ENCODE measurements at places on chromosomes 3 and 15.

DNA sequence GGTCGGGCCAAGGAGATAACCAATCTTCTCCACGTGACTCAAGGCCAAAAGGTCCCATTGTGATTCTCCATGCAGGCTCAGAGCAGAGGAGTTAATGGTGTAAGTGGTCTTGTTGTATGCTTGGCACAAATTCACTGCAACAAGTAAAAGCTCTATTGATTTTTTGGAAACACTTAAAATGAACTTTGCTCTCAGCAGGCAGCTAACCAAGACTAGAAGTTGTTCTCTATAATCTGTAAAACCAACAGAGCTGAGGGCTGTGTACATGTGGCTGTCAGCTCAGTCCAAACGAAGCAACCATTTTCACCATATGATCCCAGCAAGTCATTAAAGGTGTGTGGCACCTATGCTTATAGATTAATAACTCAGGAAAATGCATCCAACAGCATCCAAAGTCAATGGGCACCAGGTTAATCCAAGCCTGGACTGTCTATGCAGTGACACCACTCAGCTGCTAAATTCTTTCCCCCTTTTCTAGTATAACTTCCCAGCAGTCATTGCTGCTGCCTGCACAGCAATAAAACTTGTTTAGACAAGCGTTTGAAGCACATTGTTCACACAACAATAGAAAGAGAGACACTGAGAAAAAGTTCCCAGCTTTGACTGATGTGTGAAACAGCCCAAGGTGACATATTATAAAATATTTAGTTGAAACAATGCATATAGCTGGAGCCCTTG, 603.8 kb upstream of the ADAMTS9 start:
- DNase-seq = no peak

DNA sequence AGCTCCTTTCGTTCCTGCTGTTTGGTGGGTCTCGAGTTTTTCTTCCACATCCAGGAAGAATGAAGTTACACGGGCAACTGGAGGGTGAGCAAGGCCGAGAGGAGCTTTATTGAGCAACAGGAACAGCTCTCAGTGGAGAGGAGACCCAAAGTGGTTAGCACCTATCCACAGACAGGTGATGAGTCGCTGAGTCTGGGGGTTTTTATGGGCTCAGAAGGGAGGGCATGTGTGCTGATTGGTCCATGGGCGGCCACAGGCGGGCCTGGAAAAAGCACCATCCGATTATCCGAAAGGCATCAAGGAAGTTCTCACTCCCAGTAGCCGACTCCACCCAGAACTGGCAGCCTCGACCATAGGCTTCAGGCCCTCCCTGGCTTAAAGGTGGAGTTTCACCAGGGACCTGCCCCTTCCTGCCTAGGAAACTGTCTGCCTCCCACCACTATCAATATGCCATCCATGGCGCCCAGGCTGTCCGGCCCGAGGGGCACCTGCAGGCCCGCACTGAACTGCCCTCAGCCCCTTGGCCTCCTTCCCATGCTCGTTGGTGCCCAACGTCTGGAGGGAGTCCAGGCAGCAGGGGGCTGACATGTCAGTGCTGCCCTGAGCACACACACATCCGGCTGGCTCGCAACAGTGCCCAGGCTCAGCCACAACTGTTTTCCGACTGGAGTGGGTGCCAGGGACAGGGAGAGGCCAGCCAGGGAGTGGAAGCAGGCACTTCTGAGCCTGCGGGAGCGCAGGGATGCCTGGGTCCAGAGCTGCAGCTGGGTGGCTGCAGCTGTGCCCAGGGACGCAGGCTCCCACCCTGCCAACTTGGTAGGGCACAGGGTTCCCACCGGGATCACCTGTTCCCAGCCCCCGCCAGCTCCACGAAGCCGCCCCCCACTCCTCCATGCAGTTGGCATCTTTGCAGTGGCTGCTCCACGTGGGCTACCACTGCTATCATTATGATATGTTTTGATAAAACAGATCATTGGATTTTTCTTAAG, 170.2 kb downstream of the FNDC3B start:
- DNase-seq = no peak

- no peak for DNase-seq
Observed at GRCh38 chr3:83670416-83670815, 1288.4 kb upstream of the CADM2 start.

DNA sequence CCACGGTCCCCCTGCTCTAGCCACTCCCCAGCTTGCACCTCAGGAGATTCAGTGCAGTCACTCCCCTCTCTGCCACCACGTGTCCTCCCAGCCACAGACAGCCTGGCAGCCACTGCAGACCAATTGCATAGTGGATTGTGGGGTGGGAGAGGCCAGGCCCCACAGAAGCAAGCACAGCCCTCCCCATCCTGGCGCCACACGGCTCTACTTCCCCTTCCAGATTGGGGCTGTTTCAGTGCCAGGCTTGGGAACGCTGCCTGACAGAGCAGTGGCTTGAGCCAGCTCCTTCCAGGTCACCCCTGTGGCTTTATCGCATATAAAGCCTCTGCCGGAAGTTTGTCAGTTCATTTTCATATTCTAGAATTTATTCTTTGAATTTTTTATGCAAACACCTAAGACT, 90.7 kb downstream of the TMEM266 start:
- no peak for DNase-seq

DNA sequence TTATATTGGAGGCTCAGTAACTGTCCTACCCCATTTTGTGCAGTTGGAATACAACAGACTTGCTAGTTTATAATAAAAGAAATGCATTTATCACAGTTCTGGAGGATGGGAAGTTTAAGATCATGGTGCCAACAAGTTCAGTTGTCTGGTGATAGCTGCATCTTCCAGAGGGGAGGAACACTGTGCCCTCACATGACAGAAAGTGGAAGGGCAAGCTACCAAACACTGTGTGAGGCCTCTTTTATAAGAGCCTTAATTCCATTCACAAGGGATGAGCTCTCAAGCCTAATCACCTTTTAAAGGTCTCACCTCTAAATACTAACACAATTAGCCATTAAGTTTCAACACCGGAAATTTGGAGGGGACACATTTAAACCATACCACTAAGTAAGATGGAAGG, 1073.9 kb downstream of the PLOD2 start:
- no peak for DNase-seq

GRCh38 chr3:57036952-57037351, 23.5 kb upstream of the SPATA12 start:
- no peak for DNase-seq

DNA sequence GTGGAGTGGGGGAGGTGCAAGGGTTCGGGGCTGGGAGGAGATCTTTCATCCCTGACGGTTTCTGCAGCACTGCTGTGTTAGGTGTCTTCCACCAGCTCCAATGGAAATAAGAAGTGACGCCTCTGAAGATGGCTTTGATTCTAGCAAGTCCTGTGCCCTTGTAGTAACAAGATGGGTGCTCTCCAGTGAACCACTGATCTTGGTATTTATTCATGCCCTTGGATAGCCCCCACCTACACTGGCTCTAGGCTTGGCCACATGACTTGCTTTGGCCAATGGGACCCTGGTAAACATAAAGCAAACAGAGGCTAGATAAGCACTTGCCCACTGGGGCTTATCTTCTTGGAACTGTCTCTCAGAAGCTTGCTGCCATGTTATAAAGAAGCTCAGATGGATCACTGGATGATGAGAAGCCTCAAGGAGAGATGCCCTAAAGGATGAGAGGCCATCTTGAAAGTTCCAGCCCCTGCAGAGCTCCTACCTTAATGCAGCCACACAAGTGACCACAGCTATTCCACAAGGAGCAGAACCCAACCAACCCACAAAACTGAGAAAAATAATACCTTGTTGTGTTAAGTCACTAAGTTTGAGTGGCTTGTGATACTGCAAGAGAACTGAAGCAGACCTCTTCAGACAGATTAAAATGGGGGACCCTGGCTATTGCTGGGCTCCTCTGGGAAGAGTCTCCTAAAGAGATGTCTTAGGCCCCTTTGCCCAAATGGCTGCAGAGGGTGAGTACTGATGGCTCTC, 137.9 kb downstream of the PDCD6IP start:
- DNase-seq = no peak

- DNase-seq = no peak
Observed at GRCh38 chr15:40443846-40444245, 3.1 kb downstream of the BAHD1 start.

- no peak for DNase-seq
Observed at GRCh38 chr3:11244121-11244677, 28.0 kb upstream of the ATG7 start.

GRCh38 chr15:48717458-48717857, 71.9 kb upstream of the FBN1 start:
- DNase-seq = no peak

DNA sequence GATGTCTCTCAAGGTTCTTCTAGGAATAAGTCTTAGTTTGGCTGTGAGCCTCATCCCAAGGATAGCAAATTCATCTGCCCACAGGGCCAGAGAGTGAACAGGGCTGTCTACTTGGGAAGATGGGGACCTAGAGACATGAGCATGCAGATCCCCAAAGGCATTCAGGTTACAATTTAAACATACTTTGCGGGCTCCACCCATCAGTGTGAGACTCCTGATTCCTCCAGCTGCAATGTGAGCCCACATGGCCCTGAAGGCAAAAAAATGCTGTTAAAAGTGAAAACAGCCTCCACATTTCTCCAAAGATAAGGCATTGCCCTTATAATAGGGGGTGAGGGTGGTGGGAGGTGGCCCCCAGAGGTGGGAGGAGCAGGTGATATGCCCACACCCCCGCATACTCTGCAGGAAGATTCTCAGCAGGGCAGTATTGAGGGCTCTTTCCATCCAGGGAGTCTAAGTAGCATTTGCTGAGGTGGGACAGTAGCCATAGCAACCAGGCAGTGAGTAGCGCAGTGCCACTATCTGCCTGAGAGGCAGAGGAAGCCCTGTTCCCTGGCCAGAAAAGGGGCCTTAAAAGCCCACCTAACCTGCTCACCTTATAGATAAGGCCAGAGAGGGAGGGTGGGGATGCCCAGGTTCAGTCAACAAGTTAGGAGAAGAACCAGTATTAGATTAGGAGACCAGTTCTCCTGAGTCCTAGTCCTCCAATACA, 31.2 kb downstream of the TGM4 start:
- no peak for DNase-seq

GRCh38 chr15:79197285-79197684, 85.2 kb upstream of the ANKRD34C start:
- no peak for DNase-seq

GRCh38 chr15:38638811-38639210, 74.2 kb upstream of the RASGRP1 start:
- no peak for DNase-seq

DNA sequence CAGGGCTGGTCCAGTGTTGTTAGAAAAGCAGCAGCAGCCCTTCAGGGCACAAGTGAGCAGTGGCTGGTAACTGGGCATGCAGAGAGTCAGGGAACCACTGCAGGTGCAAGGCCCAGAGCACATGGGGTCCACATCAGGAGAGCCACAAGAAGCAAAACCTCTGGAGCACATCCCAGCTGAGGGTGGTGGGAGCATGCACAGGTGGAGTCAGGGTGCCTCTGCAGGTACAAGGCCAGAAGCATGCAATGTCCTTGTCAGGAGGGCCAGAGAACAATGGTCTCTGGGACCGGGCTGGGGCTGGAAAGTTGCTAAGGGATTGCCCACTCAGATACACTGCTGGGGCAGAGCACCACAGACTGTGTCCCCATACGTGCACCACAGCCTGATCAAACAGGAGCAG, 226.1 kb upstream of the UBE2E2 start:
- DNase-seq = no peak

Data from hindlimb muscle (tissue), 1 donor.